NCI-H1436 (cell line): ENCODE measurements at places on chromosomes 3 and 15.

DNA sequence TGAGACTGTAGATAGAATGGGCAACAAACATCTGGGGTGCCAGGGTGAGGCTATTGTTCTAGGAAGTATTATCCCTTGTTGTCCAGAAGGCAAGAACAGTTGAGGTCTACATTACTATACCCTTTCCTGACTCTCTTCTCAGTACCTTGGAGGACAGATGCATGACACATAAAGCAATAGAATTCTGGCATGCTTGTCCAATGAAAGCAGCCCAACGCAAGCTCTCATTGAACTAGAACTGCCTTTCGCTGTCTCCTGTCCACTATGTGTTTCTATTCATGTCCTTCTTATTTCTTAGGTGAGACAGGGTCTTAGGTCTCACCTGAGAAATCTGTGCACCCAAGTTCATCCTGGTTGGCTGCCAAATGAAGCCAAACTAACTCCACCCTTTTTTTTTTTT, 68.6 kb downstream of the TGFBR2 start:
- DNase-seq, result no peak

DNA sequence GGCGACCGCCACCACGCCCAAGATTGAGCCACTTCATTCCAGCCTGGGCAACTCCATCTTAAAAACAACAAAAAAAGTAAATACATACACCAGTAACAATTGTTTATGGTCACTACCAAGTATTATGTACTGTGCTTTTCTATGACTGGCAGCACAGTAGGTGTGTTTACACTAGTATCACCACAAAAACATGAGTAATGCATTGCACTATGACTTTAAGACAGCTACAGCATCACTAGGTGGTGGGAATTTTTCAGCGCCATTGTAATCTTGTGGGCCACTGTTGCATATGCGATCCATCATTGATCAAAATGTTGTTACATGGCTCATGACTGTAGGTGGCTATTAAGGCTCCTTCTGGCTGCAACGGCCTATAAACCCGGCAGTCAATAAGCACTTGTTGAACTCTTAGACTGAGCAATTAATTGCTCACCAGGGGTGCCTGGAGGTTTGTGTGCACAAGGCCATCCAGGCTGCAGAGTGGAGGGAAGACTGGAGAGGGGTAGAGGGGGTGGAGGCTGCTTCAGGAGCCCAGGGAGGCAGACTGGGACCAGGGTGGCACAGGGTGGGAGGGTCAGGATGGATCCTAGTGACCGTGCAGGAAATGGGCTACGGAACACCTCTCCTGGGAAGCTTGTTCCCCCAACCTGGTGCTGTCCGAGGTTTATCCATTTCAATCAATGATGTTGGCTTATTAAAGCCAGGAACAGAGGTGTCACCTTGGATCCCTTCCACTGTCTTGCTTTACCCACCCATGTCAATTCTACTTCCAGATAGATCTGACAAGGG, 17.9 kb upstream of the COPG1 start:
- no peak for DNase-seq

DNA sequence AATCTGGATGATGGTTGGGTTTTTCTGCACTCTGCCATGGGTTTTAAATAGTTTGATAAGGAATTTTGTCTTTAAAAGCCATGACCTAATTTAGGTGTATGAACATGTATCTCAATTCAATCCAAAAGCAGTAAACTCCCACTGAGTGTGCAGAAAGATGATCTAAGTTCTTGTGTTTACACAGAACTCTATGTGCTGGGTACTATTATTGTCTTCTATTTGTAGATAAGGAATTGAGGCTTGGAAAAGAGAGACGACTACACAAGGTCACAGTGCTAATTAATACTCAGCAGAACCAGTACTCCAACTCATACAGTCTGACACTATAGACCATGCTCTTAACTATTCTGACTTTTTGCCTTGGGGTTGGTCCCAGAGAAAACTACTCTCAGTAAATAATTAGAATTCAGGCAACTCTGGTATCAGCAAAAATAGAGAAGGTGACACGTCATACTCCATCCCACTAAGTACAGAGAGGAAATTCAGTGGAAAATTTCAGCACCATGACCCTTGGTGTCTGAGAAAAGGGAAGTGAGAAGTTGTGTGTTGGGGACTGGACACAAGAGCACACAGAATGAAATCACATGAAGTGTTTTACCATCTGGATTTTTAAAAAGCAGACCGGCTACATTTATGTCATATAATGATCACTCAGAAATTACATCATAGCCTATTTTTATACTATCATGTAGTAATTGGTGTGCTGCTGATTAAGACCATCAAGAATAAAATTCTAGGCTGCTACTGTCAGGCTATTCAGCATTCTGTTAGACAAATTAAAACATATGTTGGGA, 18.3 kb upstream of the MYH15 start:
- DNase-seq, result no peak

- DNase-seq, result no peak
Measured at GRCh38 chr15:96276438-96277210, 53.9 kb upstream of the NR2F2 start.

DNA sequence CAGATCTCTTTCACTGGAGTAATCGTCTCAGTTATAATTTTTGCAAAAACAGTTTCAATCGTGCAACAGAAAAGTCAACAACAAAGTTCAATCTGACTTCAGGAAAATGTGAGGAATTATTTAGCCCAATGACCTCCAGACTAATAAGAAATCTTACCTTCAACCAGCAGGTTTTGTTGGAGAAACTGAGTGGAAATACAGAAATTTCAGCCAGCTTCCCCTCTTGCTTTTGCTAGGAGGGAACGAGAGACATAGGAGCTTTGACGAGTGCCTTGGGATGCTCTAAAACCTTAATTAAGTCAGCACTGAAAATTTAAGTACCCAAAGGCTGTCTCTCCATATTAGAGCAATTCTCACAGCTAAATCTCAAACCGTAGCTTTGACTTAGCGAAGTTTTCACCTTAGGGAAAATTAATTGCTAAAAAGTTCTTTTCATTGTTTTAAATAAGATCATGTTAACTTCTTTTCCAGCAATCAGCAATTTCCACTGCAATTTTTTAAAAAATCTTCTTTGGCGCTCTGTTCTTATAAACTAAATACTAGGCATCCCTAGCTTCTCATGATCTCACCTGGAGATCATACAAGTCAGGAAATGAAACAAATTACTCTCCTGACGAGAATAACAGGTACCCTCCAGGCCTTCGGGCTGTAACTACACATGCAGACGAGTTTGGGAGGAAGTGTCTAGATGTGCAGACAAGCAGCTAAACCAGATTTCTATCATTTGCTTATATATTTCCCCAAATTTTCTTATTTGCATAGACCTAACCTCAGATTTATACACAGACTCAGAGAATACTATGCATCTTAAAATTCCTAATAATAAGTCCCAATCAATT, 250.2 kb downstream of the FAM43A start:
- DNase-seq, result no peak

DNA sequence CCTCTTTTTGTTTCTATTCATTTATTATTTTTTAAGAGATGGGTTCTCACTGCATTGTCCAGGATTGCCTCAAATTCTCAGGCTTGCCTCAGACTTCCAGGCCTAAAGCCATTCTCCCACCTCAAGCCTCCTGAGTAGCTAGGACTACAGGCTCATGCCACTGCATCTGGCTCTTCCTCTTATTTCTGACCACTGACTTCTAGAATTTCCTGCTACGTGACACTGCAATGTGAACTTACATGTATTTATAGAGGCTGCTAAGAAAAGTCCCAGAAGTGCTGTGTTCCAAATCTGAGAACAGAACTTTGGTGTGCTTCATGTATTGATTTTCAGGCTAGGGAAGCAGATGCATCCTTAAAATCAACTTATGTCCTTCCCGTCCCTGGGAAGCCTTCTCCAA, 407.4 kb downstream of the RSL24D1 start:
- DNase-seq, result no peak

DNA sequence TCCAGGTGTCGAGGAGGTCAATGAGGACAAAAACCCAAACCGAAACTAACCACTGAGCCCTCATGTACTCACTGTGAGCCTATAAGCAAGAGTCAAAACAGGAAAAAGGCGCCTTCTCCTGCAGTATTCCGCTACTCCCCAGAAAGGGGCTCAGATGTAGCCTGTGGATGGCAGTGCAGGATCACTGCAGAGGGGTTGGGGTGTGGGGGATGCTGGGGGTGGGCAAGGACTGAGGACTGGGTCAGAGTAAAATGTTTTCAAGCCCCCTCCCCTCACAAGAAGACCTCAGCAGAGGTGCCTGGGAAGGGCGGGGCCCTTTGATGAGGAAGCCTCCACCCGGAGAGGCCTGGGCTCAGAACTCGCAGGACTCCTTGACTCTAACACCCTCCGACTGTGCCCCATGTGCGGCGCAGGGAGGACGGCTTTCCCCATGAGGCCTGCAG, 170.1 kb downstream of the OSBPL10 start:
- DNase-seq, result no peak

DNA sequence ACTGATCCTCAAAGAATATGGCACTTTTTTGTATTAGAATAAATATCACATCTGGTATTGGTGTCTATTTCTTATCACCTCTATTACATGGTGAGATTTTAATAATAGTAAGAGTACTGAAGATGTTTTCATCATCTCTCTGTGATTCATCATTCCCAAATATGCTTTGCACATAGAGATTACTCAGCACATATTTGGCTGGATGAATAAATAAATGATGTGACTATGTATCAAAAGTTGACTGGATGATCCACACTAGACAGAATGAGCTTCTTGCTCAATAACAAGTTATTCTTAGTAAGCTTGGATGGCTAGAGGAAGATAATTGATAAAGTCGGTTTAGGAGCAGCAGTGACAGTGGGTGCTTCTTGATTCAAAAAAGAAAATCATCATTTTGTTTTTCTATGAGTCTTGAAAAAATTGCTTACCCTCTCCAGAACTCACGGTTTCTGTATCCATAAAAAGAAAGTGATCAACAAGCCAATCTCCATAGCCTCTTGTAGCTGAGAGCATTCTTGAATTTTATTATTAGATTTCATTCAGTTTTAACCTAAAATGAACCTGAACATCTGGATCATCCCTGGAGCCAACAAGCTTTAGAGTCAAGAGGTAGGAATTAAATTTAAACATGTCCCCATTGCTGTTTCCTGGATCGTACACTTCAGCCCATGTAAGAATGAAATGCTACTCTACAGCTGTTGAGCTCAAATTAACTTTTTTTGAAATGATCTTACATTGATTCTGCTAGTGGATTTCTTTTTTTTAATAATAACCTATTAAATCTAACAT, 104.8 kb upstream of the OSTN start:
- no peak for DNase-seq

DNA sequence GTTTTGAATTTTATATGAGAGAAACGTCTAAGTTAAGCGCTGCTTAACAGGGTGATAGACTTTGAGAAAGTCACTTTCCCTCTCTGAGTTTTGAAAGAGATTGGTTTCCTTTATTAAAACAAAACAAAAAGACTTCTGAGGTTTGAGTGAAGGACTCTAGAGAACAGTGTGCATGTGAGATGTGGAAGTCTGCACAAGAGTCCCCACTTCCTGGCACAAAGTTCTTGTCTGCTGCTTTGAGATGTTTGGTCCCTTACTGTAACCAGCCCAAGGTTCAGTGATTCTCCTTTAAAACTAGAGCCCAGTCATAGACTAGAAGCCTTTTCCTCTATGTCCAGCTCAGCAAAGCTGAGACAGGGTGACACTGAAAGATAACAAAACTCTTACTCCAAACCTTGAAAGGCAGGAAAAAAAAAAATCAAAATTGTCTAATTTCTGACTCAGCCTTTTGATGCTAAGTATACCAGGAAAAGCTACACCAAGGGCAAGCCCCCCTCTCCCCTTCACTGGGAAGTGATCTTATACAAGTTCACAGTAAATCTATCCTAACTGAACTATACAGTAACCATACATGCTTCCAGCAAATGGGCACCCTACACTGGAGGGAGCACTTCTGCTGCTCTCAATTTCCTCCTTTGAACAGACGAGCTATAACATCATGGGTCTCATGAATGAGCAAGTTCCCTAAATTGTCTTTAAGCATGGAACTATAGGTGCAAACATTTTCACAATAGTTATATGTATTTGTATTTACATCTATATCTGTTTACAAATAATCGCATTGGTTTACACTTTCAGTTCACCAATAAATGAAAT, 2.3 kb downstream of the POPDC2 start:
- DNase-seq, result no peak

DNA sequence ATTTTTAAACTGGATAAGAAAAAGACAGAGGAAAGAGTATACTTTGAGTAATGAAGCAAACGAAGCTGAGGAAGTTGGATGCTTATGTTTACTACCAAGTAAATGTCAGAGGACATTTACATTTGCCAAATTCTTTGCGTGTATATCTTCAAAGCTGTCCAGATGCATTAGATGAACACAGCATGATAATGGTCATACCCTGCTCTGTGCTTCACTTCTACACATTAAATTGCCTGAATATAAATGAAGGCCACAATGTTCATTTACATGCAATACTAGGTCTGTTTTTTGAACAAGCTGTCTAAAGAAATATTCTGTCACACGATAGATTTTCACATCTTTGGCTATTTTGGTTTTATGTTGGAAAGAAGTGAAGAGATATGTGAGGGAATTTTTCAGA, 405.8 kb upstream of the ADAMTS9 start:
- DNase-seq, result no peak

DNA sequence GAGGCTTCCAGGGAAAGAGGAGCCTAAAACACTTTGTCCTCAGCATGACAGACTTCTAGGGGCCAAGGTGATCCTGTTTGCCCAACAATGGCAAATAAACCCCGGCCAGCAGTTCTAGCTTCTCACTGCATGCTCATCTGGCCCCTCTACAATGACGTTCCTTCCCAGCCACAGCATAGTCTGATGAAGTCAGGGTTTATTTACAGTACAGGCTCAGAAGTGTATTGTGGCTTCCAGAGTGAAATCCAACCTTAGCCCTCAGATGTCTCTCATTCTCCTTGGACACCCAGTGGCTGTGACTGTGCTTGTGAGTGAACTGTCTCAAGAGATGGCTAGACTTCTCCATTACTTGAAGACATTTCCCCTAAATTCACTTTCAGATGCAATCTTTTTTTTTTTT, 40.8 kb downstream of the BFSP2 start:
- DNase-seq, result no peak

DNA sequence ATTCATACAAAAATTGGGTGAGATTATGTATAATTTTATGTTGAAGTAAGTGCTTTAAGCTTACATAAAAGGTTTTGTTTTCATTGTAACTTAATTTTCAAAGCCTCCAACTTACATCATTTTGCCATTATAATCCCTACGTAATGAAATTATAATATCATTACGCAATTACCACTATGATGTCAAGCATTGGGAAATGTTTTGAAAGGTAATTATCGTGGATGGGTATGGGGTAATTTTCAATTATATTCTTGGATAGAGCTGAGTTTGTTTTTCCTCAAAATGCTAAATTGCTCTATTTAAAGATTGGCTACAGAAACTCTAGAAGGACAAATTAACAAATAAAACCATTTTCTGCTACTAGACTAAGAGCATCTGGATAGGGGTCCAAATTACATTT, 80.2 kb upstream of the FAM3D start:
- no peak for DNase-seq
